ENCODE measurements at places on chromosomes 2 and 18. TPM values are rescaled to one million over a fixed set of nuclear protein-coding genes. Genes with fewer than 3 reads are reported as not detected.

Gene MC2R
- not detected for total RNA-seq

Gene SLC9A4
- total RNA-seq = not detected

Gene GTF2A1L
- total RNA-seq = not detected

Gene IFIH1
- 2.1 TPM for total RNA-seq

Gene ECEL1
- total RNA-seq = 1.0 TPM

Gene FEV
- not detected for total RNA-seq

Gene ATIC
- total RNA-seq = 19.3 TPM

Gene CXCR1
- 0.52 TPM for total RNA-seq

Gene ANTXR1
- 86.6 TPM for total RNA-seq

Gene MAPK4
- 5.7 TPM for total RNA-seq

Gene SULT1C3
- not detected for total RNA-seq

Gene WDPCP
- 24.5 TPM for total RNA-seq

Gene RAD51AP2
- total RNA-seq = not detected

Gene OTOS
- not detected for total RNA-seq

Gene C1QL2
- not detected for total RNA-seq

Gene PLEKHH2
- total RNA-seq = 16.2 TPM

Gene TXNDC2
- total RNA-seq = not detected

Gene CSRNP3
- total RNA-seq = 18.8 TPM

Gene FAM237A
- total RNA-seq = not detected

Data from skeletal muscle tissue (tissue), 5 donors.